ENCODE measurements at places on chromosomes 1 and 21.

- no peak for DNase-seq
Measured at GRCh38 chr1:21272540-21272939, 17.7 kb downstream of the ECE1 start.

- no peak for DNase-seq
Measured at GRCh38 chr1:31748365-31748764, 15.8 kb downstream of the ADGRB2 start.

DNA sequence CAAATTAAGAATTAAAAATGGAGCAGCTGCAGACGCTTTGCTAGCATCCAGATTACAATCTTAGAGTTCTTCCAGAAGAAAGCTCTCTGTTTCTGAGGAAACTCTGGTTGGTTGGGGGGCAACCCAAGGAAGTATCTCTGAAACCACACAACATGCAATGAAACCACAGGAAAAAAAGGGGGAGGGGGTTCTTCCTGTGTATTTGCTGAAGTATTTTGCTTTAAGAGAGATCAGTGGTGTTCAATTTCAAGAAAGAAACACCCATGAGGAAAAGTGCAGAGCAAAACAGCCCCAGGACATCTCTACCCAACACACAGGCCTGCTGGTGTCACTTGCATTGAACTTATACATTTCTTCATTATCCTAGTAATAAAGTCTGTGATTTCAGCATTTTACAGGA, 19.7 kb upstream of the TIAM1 start:
- peak; percentile 45 for DNase-seq

DNA sequence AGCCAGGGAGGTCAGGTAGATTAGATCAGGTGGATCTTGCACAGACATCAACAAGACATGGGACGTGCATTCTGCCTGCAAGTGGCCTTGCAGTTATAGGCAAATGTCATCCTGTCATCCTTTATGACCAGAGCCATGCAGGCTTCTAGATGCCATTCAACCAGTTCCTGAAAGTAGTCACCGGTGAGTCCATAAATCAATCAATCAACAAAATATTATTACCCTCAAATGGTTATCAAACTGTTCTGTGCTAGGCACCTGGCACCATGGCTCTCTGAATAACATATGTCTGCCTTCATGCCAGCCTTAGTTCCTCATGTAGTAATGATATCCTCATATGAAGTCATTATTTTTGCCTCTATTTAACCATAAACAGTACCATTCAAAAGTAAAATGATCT, 146.9 kb downstream of the TOMM20 start:
- no peak for DNase-seq

DNA sequence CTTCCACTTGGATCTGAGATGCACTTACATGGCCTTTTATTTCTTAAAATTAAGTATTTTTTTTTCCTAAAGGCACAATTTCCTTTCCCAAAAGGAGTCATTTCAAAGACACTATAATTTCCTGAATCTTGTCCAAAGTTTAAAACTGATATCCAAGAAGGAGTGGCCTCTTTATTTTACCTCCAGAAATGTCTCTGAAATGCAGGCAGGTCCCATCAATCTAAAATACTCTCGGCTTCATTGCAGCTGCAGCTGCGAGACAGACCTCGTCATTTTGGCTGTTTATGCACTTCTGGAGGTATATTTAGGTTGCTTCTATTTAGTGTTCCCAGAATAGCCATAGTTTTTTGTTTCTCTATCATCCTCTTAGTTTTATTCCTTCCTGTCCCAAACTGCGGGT, 172.7 kb upstream of the COA6 start:
- DNase-seq: no peak

GRCh38 chr1:238223076-238223640, 332.4 kb upstream of the ZP4 start:
- DNase-seq: no peak

- DNase-seq: no peak
Measured at GRCh38 chr1:198968866-198969265, 330.0 kb downstream of the PTPRC start.

- no peak for DNase-seq
Measured at GRCh38 chr1:68429233-68429808, 20.4 kb downstream of the RPE65 start.

DNA sequence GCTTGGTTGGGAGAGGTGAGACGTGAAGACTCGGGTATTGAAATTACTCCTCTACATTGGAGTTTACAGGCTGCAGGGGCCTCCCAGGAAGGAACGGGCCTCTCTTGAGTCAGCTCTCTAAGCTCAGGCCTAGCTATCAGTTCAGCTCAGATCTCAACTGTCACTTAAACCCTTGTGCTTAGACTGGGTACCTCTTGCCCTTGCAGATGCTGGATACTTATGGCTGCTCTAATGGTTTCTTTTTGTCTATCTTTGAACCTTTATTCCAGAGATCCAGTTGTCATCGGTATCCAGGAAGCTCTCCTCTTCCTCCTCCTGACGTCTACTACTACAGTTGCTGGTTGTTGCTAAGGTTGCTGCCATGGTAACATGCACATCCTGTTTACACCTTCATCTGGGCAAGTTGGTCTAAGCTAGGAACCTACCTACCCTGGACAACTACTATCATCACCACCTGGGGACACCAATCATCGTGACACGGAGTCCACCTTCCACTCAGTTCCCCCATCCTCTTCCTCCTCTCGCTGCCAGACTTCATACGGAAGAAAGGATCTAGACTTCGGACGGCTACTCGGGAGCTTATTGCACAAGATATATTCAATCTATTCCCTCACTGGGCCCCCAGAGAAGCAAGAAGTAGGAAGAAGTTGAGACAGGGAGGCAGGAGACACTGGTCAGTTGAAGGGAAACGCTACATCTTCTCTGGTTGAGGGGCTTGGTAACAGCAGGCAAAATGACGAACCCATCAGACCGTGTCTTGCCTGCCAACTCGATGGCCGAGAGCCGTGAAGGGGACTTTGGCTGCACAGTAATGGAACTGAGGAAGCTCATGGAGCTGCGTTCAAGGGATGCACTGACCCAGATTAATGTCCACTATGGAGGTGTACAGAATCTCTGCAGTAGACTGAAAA, 56.1 kb downstream of the ATP2B4 start:
- peak; percentile 86 for DNase-seq

- no peak for DNase-seq
Measured at GRCh38 chr1:108595507-108595906, 35.6 kb downstream of the EEIG2 start.

DNA sequence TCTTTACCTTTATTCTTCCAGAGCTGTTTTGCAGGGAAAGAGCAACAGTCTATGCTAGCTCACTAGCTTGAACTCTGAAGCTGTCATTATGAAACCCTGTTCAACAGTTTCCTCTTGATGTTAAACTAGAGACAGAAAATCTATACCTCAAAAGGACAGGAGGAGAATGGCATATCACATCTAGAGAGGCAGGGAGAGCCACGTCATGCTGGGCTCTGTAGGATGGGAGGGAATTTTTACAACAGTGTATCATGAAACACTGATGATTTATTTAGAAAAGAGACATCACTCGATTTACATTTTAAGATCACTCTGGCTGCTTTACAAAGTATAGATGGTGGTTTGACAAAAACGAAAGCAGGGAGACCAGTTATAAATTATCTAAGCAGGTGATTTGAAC, 224.9 kb upstream of the COA6 start:
- no peak for DNase-seq

DNA sequence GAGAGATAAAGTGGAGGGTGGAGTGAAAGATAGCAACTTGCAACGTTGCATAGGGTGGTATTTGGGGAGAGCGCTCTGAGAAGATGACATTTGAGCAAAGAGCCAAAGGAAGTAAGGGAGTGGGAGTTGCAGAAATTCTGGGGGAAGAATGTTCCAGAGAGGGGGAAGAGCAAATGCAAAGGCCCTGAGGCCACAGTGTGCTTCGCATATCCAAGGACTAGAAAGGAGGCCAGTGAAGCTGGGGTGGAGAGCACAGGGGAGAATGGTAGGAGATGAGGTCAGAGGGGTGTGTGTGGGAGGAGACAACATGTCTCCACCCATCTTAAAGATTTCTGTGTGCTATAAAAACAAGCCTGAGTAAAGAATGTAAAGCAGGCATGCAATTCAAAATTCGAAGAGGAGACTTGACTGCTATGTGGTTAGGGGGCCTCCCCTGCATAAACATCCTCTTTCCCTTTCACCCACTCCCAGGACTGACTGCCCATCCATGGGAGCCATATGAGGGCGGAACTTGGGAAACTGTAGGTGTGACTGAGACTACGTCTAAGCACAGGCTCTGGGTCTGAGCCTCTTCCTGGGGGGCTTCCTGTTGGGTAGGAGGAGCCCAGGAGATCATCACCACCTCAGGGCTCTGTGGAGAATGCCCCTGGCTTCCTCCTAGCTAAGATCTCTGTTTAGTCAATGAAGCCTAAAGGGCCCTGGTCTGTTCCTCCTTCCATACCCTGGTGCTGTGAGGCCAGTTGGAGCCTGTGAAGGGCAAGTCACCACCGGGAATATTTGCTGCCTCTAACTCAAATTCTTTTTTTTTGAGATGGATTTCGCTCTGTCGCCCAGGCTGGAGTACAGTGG, 2.9 kb upstream of the CLIC4 start:
- no peak for DNase-seq

DNA sequence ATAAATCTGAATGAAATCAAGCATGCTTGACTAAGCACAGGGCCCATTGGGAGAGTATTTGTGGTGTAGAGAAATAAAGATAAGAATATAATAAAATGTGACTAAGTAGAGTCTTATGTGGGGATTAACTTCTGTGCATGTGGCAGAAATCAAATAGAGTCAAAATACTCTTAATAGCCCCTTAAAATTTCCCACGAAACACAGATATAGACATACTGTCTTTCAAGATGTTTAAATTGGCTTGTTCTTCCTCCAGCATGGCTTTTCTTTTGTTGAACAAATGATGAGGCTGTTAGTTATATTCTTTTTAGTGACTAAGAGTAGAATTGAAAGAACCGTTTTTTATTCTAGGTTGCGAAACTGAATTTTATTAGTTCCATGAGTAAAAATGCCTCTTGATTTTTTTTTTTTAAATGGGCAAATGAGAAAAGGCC, 112.3 kb downstream of the RPS6KC1 start:
- DNase-seq: no peak

GRCh38 chr1:201422436-201423030, 1.0 kb upstream of the TNNI1 start:
- DNase-seq: no peak

DNA sequence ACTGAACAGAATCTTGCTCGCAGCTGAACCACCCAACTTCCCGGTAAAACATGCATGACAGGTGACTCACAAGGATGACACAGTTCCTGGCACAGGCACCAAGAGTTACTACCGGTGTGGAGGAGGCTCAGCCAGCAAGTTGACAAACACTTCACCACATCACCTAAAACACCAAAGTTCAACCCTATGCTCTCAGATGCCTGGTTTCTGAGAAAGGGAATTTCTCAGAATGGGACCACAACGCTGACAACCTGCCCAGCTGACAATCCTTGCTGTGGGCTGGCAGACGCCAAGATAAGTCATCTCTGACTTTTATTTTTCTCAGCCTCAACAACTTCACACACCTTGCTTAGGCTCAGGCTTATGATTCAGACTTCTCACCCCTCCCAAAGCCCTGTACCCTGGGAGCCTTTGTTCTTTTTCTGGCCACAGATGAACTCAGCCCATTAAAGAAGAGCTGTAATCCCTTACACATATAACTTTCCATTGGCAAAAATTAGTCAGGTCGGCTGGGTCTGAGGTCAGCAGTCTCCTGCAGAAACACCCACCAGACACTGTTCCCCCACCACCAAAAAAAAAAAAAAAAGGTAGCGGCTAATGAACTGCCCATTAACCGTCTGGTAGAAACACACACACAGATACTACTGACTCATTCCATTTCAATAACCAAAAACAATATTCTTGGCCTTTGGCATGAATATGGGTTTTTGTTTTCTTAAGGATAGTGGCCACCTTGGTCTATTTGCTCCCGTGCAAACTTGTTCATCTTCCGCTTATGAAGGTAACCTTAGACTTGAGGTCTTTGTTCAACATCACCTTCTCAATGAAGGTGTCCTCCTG, 10.8 kb upstream of the TIAM1 start:
- DNase-seq: peak; percentile 92

GRCh38 chr1:227560393-227561173, 2.8 kb upstream of the ZNF678 start:
- DNase-seq: no peak

DNA sequence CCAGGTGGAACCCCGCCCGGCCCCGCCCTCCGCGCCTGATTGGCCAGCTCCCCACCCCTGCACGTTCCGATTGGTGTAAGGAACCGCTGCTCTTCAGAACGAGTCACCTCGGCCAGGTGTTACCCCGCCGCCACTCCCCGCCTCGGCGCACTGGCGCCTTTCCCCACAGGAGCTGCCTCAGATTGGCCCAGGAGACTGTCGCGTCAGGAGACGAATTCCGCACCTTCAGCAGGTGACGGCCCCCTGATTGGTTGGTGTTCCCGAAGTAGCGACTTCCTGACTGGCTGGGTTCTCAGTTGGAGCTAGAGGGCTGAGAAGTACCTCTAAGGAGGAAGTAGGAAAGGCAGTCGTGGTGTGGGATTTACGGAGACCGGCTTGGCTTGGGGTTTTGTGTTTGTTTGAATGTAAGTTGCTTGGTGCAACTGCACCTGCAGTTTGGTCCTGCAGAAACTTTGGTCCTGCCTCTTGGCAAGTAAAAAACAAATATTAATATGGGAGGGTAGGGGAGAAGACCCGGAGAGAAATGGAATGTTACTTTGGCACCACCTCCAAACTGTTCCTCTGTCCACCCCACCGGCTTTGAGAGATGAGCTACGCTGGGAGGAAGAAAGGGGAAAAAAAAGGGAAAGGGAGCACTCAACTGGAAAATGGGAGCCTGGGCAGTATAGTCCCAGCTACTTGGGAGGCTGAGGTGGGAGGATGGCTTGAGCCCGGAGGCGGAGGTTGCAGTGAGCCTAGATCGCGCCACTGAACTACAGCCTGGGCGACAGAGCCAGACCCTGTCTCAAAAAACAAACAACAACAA, 415 bp upstream of the F11R start:
- peak; percentile 93 for DNase-seq

DNA sequence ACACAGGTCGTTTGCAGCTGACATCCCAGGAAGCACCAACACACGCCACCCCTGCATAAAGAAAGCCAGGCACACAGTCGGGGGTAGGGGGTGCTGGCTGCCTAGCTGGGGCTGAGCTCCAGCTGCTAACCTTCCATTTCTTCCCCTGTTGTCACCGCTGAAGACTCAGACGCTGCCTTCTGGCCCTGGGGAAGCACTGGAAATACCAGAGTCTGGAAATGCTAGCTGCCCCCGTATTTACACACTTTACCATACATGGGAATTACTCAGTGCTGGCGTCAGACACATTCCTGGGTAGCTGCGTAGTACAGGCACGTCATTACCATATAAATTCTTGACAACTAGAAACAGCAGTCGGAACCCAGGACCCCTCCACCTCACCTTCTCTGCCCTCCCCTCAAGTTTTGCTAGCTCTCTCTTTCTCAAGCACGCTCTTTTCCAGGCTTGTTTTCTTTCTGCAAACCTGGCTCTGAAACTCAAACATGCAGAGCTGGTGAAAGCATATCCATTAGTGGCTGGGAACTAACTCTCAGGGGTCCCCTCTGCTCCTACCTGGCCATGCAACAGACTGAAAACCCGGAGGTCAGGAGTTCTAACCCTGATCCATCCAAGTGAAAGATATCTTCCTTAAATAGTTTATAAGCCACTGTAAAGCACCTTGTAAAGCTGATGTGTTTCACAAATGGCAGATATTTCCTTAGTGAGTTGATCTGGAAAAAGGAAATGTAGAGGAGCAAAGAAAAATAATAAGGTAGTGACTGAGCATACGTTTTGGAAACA, 3.3 kb downstream of the CSRP1 start:
- no peak for DNase-seq

- no peak for DNase-seq
Measured at GRCh38 chr1:157751283-157751682, 25.6 kb downstream of the FCRL2 start.

- DNase-seq: no peak
Measured at GRCh38 chr21:35048183-35048601, 910 bp downstream of the RUNX1 start.
